Activated CD4-positive, alpha-beta T cell treated with anti-CD3 and anti-CD28 coated beads, Interleukin-2, amount 50 U/mL, for 4 hours (primary cell): ENCODE measurements at places on chromosomes 7 and 10.

GRCh38 chr10:124706462-124707143, 37.6 kb downstream of the FAM53B start:
- no peak for DNase-seq

GRCh38 chr10:101894266-101894665, 50.7 kb upstream of the KCNIP2 start:
- no peak for DNase-seq

DNA sequence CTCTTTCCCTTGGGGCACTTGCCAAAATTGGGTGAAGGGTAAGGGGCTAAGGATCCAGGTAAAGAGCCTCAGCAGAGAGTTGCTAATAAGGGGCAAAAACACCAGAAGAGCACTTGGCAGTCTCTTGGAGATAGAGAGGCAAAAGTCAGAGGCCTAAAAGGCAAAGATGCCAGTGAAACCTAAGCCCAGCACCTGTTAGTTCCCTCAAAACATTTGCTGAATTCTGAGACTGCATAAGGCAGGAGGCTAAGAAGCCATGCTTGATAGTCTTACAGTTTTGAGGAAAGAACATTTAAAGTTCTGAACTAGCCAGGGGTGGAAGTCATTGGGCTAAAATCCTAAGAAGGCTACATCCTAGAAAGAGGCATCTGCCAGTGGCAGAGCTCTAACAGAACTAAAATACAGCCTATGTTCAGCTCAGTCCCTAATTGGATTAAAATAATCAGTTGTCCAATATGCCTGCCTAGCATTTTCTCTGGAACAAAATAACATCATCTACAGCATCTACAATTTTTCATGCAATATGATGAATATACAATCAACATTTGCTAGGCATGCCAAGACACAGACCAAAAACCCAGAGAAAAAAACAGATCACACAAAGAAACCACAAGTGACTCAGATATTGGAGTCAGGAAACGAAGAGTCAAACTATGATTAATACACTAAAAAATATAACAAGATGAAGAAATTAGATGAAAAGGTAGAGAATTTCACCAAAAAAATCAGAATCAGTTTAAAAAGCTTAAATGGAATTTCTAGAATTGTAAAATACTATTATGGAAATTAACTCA, 7.7 kb downstream of the HTR7 start:
- DNase-seq: no peak

GRCh38 chr7:48048113-48048512, 12.8 kb downstream of the C7orf57 start:
- DNase-seq: no peak

- DNase-seq: no peak
Measured at GRCh38 chr7:90210475-90210874, 1.1 kb upstream of the STEAP2 start.
